Stimulated activated CD4-positive, alpha-beta T cell treated with anti-CD3 and anti-CD28 coated beads, Interleukin-15, amount 100 ng/mL, for 1 hour (primary cell): ENCODE measurements at places on chromosomes 3 and 15.
A peak's percentile ranks its signal among the peaks of the same experiment; 100 is the strongest.

GRCh38 chr3:47989981-47990440 is 26.2 kb downstream of the MAP4 start:
- peak; percentile 27 for DNase-seq

- no peak for DNase-seq
Observed at GRCh38 chr3:30933478-30934207, 39.2 kb upstream of the GADL1 start.

GRCh38 chr3:158733656-158734055 is 1.4 kb upstream of the RARRES1 start:
- no peak for DNase-seq

DNA sequence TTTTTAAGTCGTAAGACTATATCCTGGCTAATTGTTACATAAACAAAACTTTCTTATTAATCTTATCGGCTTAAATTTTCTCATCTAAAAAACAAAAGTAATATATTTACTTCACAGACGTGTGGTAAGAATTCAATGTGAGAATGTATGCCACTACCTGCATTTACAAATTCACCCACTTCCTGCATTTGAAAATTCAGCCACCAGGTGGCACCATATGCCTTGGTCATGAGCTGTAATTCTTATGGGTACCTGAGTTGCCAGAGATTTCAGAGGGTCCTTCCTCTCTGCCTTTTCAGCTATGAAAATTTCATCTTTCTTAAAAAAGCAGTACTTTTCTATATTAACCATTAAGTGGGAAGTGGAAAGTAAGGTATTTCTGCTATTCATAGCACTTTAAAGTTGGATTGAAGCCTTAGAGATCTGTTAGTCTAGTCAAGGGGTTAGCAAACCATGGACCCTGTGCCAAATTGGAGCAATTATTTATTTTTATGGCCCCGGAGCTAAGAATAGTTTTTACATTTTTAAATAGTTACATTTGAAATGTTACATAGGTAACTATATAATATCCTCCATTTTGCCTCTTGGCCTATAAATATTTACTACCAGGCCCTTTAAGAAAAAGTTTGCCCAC is 127.8 kb downstream of the HCN4 start:
- DNase-seq: peak; percentile 49

GRCh38 chr15:101481917-101482525 is 7.5 kb downstream of the PCSK6 start:
- no peak for DNase-seq

- DNase-seq: no peak
Observed at GRCh38 chr15:38299216-38299615, 46.6 kb downstream of the SPRED1 start.

DNA sequence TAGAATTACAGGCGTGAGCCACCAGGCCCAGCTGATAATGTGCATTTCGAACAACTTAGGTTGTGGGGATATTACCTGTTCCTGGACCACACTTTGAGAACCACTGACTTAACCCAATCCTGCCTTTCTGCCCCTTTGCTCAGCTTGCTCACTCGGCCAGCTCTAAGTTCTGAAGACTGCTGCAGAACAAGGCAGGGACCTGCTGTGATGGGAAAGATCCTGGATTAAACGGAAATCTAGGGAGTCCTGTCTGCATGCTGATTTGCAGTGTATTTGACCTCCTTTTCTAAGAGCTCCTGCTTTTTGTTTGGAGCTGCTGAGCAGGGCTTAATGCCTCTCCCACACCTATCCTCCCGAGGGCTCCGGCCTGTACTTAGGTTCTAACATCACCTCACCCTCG is 2.9 kb downstream of the LTK start:
- no peak for DNase-seq

DNA sequence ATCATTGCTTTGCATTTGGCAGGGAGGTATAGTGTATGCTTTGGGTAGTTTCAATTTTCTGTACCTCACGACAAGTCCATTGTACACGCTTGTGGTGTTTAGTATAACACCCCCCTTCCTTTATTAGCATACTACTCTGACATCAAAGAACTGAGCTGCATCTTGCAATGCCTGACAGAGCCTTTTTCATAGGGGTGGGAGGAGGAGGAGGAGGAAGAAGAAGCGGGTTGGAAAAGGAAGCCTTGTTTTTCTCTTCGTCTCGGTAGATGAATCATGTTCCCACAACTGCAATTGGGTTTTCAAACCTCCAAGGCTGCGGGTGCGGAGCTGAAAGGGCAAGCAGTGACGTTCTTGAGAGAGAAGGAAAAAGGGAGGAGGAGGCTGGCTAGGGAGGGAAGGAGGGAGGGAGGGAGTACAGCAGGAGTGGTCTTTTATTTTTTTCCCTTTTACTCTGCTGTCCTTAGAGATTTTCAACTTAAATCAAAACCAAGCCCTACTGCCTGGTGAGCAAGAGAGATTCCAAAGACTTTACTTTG is 175.7 kb downstream of the KLHL25 start:
- no peak for DNase-seq

GRCh38 chr15:50066202-50066601 is 52.8 kb downstream of the ATP8B4 start:
- DNase-seq: no peak

- no peak for DNase-seq
Observed at GRCh38 chr3:33799202-33799551, 747 bp downstream of the PDCD6IP start.

- no peak for DNase-seq
Observed at GRCh38 chr3:51559411-51559888, 20.9 kb downstream of the RAD54L2 start.

DNA sequence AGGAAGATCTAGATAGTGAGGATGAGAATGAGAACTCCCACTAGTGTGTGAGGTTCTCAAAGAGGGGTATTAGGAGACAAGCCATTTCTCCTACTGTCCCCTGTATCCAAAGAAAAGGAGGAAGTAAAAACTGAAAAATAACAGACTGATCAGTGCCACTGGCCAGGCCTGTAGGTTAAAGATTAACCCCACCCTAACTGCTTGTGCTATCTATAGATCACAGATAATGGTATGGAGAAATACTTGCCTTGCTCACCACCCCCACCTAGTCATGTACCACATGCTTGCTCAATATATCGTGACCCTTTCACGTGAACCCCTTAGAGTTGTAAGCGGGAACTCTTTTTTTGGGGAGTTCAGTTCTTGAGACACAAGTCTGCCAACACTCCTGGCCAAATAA is 519.7 kb upstream of the FRG2C start:
- no peak for DNase-seq

DNA sequence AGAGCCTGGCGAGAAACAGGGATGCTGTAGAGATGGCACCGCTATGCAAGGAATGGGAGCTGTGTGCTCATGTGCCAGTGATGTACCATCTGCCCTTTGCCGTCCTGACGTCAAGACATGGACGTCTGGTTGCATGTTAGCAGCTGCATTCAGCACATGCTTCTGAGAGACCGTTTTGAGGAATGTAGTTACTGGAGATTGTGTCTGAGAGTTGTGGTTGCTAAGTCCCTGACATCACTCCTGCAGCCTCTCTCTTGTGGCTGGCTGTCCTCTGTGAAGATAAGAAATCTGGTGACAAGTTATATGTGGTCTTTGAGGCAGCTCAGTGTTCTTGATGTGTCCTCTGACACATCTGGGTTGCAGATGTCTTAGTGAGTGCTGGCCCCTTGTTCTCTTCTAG is 165.1 kb downstream of the APBA2 start:
- DNase-seq: no peak

GRCh38 chr3:11624161-11624560 is 19.6 kb downstream of the VGLL4 start:
- DNase-seq: peak; percentile 29

DNA sequence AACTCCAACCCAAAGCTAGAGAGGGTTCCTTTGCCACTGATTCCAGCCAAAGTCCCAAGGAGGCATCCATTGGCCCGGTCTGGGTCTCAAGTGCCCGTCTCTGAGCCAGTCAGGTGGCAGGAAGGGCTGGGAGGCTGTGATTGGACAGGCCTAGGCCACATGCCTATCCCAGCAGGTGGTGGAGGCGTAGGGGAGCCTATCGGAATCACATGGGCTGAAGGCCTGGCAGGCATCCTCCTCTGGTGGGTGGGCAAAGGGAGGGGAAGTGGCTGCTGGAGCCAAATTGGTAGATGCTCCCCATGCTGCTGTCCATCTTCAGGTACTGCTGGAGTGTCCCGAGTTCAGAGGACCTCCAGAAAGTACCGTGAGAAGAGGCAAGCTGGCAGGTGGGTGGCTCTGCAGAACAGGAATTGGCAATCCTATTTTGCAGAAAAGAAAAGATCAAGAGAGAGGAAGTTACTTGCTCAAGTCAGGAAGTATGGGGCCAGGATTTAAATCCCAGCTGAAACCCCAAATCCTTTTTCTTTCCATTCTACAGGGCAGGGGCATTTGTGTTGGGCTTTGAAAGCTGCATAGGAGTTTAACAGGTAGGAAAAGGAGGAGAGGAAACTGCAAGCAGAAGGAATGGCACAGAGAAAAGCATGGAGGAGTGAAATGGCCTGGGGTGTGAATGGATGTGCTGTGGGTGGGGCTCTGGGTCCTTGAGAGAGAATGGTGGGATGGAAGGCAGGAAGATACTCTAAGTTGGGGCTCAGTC is 3.7 kb downstream of the CHST13 start:
- DNase-seq: no peak

DNA sequence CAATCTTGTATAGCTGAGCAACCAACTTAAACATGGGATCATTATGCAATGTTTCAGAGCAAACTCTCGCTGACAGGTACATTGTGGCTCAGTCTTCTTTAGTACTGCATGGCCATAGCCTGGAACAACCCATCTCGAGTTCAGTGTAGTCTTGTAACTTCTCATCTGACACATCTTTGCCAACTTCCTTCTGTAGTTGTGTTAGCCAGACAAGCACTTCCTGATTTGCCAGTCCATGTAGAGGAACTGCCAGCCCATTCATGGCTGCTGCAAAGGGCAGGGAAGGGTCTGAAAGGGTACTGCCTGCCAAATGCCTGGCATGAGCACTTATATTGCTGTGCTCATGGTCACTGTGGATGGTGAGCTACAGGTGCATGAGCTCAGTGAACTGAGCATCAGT is 49.2 kb upstream of the CCDC54 start:
- DNase-seq: no peak

DNA sequence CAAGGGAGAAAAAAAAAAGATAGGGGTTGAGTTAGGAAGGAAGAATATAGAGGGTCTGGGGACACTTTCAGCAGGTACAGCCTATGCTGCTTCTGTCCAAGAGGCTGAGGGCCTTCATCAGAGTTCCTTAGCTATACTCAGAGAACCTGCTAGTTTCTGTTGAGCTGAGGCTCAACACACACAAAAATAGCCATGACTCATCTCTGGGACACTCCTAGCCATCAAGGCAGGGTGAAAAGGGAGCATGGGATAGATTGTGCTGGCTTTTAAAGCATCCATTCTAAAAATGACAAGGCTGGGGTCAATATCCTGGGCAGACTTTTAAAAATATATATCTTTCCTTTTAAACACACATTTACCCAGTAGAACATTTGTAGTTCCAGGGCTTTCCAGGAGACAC is 2.8 kb upstream of the RTP2 start:
- DNase-seq: no peak

- DNase-seq: no peak
Observed at GRCh38 chr3:104040896-104041295, 1325.8 kb upstream of the ALCAM start.

DNA sequence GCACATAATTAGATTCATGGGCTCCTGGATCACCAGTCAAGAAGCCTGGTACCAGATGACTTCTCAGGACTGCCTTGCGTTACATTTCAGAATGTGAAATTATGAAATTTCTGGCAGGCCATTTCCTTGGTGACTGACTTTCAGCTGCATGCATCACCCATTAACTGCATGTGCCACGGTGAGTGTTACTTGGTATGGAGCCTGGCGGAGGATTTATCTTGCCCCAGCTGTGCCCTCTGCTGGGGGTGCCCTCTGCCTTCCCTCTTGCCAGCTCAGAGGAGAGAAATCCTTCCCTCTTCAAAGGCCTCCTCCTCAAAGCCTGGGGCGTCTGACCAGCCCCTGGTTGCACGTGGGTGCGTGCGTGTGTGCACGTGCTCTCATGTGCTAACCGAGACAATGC is 57.7 kb upstream of the CTSH start:
- no peak for DNase-seq

DNA sequence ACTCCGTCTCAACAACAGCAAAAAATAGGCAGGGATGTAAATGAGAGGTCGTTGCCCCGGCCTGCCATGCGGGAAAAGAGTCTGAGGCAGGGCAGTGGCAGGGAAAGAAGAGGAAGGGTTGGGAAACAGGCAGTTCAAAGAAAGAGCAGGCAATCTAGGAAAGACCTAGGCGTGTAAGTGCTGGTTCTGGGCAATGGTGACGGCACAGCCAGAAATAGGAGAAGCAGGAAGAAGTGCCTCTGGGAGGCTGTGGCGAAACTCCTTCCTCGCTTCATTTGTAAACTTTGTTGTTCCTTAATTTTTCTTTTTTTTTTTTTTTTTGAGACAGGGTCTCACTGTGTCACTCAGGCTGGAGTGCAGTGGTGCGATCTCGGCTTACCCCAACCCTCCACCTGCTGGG is 4.3 kb downstream of the SLC51A start:
- no peak for DNase-seq

DNA sequence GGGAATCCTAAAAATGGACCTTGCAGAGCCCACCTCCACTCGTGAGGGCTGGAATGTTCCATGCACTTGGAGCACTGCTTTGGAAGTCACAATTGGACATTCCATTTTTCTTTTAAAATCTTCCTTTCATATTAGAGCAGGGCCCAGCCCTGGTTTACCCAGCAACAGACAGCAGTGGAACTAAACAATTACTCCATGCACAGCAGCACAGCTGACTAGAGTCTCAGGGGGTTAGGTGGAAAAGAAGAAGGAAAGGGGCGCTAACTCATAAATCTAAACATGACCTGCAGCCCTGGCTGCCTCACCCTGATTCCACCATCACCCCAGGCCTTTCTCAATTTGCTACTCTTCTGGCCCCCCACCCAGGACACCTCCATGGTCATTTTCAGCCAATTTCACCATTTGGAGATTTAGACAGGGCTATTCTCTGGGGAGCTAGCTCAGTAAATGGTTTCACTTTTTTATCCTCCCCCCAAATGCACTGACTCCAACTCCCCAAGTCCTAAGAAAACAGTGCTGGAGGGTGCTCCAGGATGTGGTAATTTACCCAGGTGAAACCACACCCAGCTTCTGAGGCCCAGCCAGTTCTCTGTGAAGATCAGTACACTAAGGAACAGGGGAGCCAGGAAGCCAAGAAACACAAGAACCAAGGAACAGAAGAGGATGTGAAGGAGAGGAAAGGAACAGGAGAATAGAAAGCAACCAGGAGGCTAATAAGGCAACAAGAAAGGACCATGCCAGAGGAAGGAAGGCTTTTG is 1.6 kb upstream of the LRRC31 start:
- DNase-seq: no peak

- DNase-seq: no peak
Observed at GRCh38 chr3:145124900-145125678, 1035.9 kb downstream of the PLOD2 start.

DNA sequence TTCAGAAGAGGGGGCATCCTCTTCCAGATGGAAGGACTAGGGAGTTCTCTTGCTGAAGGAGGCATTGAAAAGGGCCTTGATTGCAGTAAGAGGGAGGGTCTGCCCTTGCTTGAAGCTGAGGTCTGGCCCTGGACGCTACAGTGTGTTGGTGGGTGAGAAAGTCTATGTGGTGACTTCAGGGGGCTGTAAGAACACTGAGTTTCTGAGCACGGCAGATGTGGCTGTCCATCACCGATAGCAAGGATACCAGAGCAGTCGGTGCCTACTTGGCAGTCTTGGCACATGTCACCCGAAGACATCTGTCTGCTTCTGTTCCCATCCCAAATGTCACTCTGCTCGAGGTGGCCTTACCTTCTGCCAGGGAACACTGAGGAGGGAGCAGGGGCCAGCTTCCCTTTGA is 631.1 kb upstream of the CFAP20DC start:
- no peak for DNase-seq
